Activated CD8-positive, alpha-beta memory T cell treated with anti-CD3 and anti-CD28 coated beads, Interleukin-2, amount 50 U/mL, for 48 hours (primary cell): ENCODE measurements at places on chromosomes 2 and 18.

GRCh38 chr2:21245565-21245964, 121.8 kb downstream of the TDRD15 start:
- DNase-seq: no peak

DNA sequence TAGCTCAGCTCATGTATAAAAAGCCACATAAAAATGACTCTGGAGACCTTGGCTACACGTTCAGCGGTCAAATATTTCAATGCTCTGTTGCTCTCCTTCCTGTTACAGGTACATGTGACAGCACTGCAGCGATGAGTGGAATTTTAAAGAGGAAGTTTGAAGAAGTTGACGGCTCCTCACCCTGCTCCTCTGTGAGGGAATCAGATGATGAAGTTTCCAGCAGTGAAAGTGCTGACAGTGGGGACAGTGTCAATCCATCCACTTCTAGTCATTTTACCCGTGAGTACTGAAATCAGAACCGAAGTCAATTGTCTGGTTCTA, 125.4 kb downstream of the CSRNP3 start:
- no peak for DNase-seq

DNA sequence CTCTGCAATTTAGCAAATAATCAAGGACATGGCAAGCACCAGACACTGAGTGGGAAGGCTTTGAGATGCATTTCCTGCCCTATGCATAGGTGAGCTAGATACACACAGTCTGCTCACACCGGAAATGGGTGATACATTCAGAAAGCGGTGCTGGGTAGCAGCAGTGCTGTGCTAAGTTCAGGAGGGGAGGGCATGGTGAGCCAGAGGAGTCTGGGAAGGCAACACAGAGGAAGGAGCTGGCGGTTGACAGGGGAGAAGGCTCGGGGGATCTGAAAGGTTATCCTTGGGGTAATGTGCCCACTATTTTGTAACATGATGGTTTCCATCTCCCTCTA, 57.4 kb upstream of the EPAS1 start:
- DNase-seq: peak; percentile 67

- DNase-seq: no peak
Observed at GRCh38 chr2:178858896-178859625, 51.8 kb upstream of the TTN start.

DNA sequence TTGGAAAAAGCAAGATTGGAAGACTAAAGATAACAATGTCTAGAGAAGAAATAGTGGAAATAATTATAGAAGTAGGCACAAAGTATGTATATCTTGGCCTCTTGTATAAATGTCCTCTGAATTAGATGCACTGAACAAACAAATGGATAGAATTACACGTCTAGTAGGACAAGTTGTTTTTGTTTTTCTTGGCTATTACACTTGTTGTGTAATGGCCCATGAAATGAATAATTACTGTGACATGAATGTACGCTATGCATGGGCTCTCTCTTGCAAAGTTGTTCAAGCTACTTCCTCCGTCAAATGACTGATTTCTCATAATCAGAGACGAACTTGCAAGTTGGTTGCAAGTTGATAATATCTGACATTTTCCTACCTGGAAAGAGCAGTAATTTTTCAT, 126.2 kb downstream of the PDE1A start:
- no peak for DNase-seq

DNA sequence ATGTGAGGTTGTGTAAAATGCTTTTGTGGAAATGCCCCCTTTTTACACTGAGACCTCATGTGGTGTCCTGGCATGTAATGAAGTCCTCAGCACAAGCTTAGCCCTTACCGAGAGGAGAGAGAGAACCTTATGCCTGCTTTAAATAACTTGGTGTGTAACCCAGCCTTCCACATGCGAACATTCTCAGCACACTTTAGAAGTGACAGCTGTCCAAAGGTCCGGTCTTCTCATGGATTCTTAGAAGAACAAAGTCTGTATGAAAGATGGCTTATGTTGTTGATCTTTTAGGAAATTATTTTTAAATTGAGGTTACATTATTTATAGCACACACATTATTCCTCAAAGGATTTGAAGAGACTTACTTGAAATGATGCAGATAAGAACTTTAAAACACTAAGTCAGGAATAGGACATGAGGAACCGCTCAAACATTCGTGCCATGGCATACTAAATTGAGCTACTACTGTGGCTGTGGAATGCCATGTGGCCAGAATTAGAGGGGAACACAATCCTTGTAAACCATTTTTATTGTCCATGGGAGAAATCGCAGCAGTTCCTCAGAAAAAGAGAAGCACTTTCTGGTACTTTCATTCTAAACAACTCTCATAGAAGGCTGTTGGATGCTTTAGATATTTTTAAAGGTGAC, 79.6 kb downstream of the WDSUB1 start:
- DNase-seq: no peak

DNA sequence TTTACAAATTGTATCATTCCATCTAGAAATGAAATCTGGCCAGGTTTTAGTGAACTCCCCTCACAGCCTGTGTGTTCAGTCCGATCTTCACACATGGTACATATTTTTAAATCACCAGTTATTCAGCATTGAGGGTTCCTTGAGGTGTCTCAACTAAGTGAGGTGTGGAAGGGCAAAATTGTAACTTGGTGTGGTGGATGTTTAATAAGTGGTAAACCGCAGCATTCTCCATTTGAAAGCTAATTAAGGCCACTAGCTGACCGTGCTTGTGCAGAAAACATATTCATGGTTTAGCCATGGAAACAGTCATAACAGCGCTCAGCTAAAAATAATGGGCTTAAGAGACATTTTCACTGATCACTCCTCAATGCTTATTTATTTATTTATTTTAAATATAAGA, 786.2 kb upstream of the FANCL start:
- no peak for DNase-seq

- peak; percentile 50 for DNase-seq
Observed at GRCh38 chr2:84855731-84856130, 25.2 kb downstream of the TRABD2A start.

- DNase-seq: no peak
Observed at GRCh38 chr18:51234117-51235008, 36.9 kb upstream of the MEX3C start.

- no peak for DNase-seq
Observed at GRCh38 chr2:172790404-172790803, 54.8 kb downstream of the RAPGEF4 start.

- DNase-seq: peak; percentile 51
Observed at GRCh38 chr2:46294176-46294836, 2.9 kb upstream of the EPAS1 start.

DNA sequence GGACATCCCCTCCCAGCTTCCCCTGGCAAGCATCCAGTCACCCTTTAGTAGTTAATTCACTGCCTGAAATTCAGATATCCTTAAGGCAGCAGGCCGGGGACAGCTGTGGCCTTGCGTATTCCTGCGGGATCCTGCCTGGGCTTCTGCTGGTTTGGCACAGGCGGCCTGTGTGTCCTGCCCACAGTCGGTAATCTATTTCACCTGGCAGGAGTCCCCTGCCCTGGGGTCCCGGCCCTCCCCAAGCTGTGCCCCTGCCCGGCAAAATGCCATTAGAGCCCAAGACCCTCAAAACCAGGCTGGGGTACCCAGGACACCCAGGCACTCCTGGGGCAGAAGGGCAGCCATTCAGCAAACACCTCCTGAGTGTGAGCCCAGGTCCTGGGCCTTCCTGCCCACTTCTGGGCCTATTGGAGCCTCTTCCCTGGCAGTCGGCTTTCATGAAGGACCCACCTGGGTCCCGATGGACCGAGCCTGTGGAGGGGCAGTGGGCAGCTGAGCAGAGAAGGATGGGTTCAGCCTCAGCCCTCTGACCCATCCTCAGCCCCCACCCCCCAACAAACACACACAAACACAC, 11.6 kb downstream of the CROCC2 start:
- peak; percentile 46 for DNase-seq

DNA sequence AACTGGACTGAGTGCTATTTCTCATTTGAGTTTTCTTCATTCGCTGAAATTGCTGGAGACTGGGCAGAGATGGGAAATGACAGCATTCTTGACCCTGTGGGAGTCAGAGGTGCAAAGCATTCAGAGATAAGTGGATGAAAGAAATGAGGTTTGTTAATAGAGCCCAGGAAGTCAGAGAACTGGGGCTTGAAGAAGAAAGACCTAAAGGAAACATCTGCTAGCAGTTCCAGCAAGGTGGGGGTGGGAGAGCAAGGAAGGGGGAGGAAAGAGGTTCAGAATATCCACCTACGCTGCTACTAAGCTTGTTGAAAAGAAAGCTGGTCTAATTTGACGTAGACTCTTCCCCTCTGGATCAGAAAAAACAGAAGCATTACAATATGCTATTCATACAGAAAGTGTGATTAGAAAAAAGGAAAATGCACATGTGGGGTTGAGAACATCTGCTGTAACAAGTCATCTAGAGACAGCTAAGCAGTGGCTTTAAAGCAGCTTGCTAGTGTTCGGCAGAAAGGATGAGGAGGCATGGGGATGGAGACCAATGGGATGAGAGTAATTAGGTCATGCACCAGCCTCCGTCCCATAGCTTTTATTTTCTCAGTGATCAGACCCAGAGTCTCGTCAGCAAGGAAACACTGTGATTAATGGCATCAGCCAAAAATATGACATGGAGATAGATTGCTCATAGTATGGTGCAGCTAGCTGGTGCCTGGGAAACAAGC, 29.7 kb downstream of the NAB1 start:
- DNase-seq: peak; percentile 65

GRCh38 chr2:191696966-191697365, 19.0 kb downstream of the NABP1 start:
- DNase-seq: no peak

GRCh38 chr2:60526623-60527022, 26.8 kb downstream of the BCL11A start:
- DNase-seq: no peak

GRCh38 chr2:138444411-138444810, 57.2 kb upstream of the SPOPL start:
- no peak for DNase-seq

GRCh38 chr2:147777394-147777793, 67.4 kb upstream of the ACVR2A start:
- no peak for DNase-seq
